Activated CD8-positive, alpha-beta memory T cell treated with anti-CD3 and anti-CD28 coated beads, Interleukin-2, amount 50 U/mL, for 48 hours (primary cell): ENCODE measurements at places on chromosomes 13 and 19.

- no peak for DNase-seq
These were observed 17.8 kb downstream of the PCCA start for GRCh38 chr13:100106705-100107104.

DNA sequence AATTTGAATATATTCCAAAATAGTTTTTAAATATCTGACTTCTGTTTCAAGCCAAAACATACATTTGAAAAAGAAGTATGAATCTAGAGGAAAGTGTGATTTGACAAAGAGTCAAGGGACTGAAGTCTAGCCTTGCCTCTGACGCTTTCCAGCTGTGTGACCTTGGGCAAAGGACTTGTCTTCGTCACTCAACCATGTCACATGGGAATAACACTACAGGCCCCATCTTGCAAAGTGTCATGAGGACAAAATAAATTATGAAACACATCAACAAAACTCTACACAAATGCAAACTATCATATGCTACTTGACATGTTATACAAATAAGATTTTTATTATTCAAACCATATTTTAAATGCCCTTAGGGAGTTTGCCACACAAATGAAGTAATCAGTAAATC is 73.0 kb downstream of the CYSLTR2 start:
- DNase-seq: no peak

- peak; percentile 17 for DNase-seq
These were observed 163.9 kb downstream of the TEX29 start for GRCh38 chr13:111484141-111484925.

DNA sequence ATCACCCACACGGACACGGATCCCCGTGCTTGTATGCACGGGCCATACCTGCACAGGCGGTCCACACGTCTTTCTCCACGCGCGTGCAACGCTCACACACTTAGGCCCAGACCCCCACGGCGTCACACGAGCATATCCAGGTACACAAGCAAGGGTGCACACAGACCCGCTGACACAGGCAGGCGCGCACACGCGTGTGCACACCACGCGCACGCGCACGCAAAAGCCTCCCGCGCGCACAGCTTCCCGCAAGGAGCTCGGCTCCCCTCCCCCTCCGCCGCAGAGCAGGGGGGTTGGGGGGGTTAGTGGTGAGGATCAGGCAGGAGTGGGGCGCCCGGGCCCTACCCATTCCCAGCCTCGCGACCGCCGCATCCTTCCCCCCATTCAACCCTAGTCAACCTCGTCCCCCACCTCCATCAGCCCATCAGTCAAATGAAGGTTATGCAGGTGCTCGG is 407 bp downstream of the RAB3A start:
- DNase-seq: no peak

- no peak for DNase-seq
These were observed 232.2 kb downstream of the GGACT start for GRCh38 chr13:100356426-100356825.

DNA sequence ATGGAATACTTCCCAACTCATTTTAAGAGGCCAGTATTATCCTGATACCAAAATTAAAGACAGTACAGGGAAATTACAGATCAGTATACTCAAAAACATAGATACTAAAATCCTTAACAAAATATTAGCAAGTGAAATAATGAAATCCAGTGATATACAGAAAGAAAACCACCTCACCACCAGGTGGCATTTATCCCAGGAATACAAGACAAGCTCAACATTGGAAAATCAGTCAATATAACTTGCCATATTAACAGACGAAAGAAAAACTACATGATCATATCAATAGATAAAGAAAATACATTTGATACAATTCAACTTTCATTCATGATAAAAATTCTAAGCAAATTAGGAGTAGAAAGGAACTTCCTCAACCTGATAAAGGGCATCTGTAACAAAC is 6.7 kb upstream of the GNA15 start:
- no peak for DNase-seq

GRCh38 chr13:64688893-64689677 is 2541.1 kb downstream of the PCDH9 start:
- DNase-seq: no peak

DNA sequence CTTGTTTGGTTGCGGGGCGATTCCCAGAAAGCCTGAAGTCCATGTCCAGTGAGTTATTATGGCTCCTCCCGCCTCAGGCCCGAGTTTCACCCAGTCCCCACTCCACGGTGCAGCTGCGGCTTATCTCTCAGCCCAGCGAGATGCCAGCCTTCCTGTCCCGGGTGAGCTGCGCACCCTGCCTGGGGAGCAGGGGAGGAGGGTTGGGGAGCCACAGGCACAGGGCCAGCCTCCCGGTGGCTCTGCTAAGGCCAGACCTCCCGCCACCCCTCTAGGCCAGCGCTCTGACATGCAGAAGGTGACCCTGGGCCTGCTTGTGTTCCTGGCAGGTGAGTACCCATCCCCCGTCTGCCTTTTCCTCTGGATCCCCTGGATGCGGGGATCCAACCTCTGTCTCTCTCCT is 3.5 kb downstream of the FXYD3 start:
- DNase-seq: no peak

DNA sequence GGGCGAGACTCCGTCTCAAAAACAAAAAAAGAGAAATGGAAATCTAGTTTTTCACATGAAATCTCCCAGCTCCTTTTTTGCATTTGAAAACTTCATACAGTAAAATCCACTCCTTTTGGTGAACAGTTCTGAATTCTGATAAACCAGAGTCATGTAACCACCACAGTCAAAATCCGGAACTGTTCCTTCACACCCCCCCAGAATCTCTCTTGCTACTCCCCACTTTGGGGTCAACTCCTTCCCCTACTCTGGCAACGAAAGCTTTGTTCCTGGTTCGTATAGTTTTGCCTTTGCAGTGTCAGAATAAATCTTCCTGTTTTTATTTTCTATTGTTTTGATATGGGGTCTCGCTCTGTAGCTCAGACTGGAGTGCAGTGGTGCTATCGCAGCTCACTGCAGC is 23.7 kb downstream of the RCN3 start:
- no peak for DNase-seq

DNA sequence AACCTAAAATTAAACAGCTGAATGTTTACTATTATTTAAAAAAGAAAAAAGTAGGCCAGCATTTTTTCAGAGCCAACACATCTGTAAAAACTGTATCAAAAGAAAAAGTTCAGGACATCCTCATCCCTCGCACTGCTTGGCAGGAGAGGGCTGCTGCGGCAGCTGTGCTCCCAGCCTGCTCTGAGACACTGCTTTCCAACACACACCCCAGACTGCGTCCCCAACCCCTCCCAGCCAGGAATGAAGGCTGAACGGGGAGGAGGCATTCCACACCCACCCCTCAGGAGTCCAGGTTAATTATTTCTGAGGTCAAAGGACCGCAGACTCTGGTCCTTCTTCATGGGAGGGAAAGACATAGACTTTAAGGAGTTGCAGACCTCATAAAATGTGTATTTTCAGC is 43.1 kb downstream of the COL4A1 start:
- no peak for DNase-seq

DNA sequence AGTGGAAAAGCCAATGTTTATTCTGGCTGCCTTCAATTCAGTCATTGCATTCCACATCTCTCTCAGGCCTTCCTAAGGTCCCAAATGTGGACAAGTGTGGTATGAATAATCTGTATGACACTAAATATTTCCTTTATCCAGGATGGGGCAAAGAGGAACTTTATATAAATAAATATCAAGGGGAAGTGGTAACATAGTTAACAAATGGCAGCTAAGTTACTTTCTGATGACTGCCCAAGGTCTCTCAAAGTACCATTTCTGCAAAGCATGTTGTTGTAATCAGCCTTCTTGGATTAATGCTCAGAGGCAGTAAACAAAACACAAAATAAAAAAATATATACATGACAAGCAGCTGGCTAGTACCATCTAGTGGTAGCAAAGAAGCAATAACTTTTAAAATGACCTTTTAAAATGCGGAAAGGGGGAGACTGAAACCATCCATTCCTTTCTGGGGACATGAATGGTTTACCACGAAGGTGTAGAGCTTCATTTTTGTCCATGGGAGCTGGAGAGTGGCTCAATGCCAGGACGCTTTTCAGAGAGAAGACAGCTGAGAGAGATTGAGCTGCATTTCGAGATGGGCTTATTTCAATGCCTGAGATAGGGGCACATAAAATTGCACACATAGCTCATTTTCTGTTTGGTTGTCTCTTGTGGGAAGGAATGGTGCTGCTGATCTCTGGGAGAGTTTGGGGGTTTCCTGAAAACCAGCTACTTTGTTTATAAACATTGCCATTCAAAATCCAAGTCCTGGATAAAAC is 259.2 kb downstream of the RFC3 start:
- no peak for DNase-seq

- DNase-seq: no peak
These were observed 1022.0 kb downstream of the EFNB2 start for GRCh38 chr13:105513448-105513847.

DNA sequence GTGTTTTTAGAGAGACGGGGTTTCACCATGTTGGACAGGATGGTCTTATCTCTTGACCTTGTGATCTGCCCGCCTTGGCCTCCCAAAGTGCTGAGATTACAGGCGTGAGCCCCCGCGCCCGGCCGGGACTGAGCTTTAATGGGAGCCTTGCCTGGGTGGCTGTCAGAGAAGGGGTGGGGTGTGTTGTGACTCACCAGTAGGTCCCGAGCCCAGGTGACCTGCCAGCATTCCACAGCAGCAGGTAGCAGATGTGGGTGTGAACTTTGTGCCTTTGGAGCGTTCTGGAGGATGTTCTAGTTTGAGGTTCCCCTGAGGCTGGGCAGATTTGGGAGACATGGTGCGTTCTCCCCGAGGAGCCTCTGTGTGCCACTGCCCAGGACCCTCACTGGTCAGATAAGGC is 7.1 kb upstream of the EPN1 start:
- DNase-seq: no peak

- DNase-seq: no peak
These were observed 98.8 kb downstream of the EPSTI1 start for GRCh38 chr13:42893214-42893671.

GRCh38 chr19:12792051-12792852 is 966 bp downstream of the JUNB start:
- peak; percentile 88 for DNase-seq

- DNase-seq: no peak
These were observed 29.9 kb downstream of the C13orf46 start for GRCh38 chr13:113943821-113944565.

DNA sequence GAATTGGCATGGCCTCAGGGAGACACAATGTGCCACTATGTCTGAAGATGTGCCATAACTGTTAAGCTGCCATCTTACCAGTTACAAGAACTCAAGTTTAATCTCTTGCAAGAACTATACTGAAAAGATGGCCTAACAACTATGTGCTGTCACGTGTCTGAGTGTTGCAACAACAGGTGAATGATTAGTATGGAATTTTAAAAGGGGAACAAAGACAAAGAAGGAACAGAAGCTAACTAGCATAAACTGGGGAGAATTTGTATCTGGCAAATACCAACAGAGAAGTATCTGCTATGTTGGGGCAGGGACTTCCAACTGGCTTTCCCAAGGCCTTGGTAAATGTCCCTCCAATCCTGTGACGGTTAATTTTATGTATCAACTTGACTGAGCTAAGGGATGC is 11.5 kb upstream of the ACOD1 start:
- DNase-seq: no peak

GRCh38 chr13:68173111-68173510 is 943.0 kb upstream of the PCDH9 start:
- DNase-seq: no peak

- no peak for DNase-seq
These were observed 53.6 kb upstream of the ARHGEF7 start for GRCh38 chr13:111061358-111062045.

DNA sequence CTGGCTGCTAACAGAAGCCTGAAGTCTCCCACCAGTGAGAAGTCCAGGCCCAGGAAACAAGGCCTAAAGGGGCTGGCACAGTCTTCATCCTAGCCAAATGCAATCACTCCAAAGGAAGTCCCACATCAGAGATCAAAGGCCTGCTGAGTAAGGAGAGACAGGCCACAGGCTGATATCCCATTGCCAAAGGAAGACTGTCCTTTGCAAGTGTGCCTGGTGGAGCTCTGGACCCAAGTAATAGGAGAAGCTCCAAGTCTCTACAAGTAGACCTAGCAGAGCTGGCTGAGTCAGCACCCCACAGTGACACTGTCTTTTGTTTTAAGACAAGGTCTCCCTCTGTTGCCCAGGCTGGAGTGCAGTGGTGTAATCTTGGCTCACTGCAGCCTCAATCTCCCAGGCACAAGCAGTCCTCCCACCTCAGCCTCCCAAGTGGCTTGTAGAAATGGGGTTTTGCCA is 4.5 kb downstream of the DBP start:
- no peak for DNase-seq

- no peak for DNase-seq
These were observed 203.6 kb upstream of the NBEA start for GRCh38 chr13:34738254-34738992.

DNA sequence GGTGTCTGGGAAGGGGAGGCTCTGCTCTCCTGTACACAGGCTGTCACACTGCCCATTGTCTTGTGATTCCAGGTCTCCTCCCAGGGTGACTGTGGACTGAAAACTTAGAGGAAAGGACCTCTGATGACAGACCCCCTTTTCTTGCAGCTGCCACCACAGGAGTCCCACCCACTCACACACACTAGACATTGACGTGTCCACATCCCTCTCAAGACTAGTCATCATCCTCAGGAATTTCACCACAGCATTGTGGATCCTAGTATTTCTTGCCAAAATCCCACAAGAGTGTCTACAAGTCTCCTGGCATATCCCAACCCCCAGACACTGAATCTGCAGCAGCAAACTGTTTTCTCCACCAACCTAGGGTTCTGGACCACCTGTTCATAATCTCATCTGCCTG is 5.3 kb downstream of the ZNF85 start:
- no peak for DNase-seq

DNA sequence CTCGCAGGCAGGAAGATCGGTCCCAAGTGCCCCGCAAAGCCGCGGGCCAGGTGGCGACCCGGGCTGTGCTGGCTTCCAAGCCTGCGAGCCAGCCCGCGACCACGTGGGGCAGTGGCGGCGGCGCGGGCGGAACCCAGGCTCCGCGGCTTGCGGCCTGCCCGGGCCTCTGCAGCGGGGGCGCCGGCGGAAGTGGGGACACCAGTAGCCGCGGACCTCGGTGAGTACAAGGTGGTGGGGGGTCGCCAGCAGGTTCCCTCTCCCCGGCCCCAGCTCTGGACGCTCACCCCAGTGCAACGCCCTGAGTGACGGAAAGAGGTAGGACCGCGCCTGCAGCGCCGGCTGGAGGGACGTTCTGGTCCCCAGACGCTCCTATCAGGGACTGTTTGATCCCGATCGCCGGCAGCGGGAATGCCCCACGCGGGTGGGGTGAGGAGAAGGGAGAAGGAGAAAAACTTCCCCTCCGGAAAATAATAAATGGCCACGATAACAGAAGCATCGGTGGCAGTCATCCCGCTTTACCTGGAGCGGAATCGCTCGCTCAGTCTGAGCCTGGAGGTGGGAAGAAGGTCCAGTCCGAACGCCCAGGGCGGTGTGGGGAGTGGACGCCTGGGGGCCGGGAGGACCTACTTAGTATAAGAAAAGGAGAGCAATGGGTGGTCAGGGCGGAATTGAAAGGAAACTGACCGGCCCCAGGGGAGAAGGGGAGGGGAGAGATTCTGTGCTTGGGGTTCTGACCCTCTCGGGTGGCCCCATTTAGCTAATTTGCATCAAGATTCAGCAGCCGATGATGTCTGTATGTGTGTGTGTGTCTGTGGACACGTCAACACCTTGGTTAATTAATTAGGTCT is at the start of gene GEMIN7:
TSS of gene GEMIN7 (plus strand) at position 198 of the 848 bp plus-strand sequence. CDS start 10,855 bp downstream, outside the sequence.
- peak; percentile 94 for DNase-seq

GRCh38 chr13:32445461-32445860 is 17.5 kb upstream of the N4BP2L1 start:
- DNase-seq: no peak

GRCh38 chr19:15488489-15489226 is 9.4 kb upstream of the PGLYRP2 start:
- DNase-seq: no peak

- no peak for DNase-seq
These were observed 24.3 kb downstream of the RCBTB1 start for GRCh38 chr13:49561062-49561410.

- peak; percentile 96 for DNase-seq
These were observed 624 bp downstream of the CTXN1 start for GRCh38 chr19:7925171-7925851.
